ENCODE measurements at places on chromosomes 7 and 10.

DNA sequence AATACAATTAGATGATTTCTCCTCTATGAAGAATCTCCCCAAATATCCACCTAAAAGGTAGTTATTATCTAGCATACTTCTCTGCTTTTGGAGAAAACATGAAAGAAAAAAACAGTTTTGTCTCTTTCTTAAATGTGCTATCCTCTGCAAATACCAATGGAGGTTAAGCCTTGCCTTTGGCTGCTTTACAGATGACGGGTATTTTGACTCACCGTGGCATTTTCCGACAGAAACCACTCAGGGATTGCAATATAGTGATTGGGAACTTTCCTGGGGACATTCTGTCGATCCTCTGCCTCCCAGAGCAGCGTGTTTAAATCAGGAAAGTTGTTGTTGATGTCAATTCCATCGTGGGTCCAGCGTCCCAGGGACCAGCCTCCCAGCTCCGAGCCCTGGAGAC, 100.6 kb downstream of the GPR26 start:
- DNase-seq = no peak

- DNase-seq = no peak
These were observed 10.0 kb upstream of the PCGF5 start for GRCh38 chr10:91210435-91210834.

- DNase-seq = no peak
These were observed 117.9 kb downstream of the NPY start for GRCh38 chr7:24401628-24402593.

DNA sequence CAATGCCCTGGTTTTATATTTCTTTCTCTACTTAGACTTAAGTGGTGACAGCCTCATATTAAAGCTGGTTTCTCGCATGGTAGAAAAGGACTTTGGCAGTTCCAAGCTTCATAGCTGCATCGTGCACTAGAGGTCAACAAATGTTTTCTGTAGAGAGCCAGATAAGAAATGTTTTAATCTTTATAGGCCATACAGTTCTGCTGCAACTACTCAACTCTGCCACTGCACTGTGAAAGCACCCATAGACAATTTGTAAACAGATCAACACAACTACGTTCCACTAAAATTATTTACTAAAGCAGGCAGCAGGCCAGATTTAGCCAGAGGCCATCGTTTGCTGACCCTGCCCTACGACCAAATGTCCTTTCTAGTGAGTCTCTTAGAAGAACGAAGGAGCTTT, 36.7 kb downstream of the CSGALNACT2 start:
- DNase-seq = no peak

- no peak for DNase-seq
These were observed 243.2 kb downstream of the CDK14 start for GRCh38 chr7:90839316-90839715.

GRCh38 chr7:64874114-64874513, 29.0 kb upstream of the ZNF273 start:
- no peak for DNase-seq

- DNase-seq = peak; percentile 16
These were observed 2.1 kb downstream of the ADD3 start for GRCh38 chr10:110009736-110010475.

DNA sequence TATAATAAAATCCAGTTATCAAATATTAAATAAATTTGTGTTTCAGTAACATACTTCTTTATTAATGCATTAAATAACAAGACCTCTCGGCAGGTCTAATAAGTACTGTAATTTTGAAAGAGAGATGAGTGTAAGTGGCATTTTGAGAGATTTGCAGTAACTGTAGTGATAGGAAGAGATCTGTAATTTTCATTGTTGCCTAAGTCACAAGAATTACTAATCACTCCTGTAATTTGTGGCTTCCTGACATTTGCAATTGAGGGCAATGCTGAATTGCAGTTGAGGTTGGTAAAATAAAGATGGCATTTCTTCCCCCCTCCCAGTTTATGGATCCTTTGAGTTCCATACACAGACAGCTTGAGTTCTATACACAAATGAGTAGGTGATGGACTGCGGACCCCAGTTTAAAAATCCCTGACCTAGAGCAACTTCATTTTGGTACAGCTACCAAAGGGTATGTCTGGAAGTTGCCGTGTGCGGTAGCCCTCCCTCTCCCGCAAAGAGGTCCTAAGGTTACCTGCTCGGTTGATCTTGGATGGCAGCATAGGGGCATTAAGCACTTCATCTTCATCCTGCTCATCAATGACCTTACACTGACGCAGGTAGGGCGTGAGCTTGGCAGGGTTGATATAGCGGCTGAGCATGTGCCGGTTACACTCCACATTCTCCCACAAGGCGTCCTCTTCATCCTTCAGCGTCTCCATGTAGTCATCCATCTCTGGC, 96.4 kb downstream of the CARD11 start:
- DNase-seq = no peak

DNA sequence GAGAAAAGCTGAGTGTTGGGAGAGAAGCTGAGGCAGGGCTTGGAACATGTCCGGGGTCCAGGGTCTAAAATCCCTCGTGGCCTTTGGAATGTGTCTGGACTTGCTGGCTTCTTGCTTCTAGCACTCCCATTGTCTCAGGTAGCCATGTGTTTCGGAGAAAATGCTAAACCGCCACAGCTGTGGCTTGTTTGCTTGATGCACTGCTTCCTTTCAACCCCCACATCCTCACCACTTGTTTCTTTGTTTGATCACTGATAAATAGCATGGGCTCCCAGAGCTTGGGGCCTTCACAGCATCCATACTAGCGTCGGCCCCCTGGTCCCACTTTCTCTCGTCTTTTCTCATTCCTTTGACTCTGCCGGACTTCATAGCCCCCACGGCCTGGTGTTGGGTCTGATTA, 102.7 kb downstream of the ANKRD26 start:
- no peak for DNase-seq

DNA sequence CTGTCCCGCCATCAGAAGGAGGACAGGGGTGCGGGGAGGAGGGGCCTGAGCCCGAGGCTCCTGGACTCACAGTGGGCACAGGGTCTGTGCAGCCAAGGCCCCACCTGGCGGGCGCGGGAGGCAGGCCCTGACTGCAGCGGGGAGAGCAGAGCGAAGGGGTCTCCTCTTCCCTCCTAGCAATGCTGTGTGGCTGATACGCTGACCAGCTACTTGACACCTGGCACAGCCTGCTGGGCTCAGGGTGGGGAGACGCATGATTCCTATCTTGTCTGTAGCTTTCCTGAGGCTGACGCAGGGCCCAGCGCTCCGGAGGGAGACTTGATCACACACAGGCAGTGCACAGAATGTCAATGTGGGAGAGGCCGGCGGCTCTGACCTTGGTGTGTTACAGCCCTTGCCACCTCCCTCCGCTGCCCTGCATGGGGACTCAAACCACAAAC, 174.9 kb downstream of the ELFN1 start:
- no peak for DNase-seq

- no peak for DNase-seq
These were observed 730.6 kb upstream of the VSTM2A start for GRCh38 chr7:53811555-53812079.

DNA sequence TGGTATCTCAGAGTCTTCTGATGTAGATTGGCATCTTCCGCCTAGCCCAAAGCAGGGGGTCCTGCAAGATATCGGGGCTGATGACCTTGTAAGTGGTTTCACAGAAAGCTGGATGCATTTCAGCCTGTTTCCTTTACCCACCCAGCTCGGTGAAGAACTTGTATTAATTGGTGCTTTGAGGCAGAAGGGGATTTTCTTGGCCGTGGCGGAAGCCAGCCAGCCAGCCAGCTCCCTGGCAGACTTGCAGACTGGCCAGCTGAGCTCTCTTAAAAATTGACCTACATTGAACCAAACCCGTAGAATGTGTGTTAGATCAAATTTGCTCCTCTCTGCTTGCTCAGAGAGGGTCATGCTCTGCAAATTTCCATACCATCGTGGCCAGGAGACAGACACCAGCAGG, 218.4 kb downstream of the ADAM12 start:
- DNase-seq = no peak

DNA sequence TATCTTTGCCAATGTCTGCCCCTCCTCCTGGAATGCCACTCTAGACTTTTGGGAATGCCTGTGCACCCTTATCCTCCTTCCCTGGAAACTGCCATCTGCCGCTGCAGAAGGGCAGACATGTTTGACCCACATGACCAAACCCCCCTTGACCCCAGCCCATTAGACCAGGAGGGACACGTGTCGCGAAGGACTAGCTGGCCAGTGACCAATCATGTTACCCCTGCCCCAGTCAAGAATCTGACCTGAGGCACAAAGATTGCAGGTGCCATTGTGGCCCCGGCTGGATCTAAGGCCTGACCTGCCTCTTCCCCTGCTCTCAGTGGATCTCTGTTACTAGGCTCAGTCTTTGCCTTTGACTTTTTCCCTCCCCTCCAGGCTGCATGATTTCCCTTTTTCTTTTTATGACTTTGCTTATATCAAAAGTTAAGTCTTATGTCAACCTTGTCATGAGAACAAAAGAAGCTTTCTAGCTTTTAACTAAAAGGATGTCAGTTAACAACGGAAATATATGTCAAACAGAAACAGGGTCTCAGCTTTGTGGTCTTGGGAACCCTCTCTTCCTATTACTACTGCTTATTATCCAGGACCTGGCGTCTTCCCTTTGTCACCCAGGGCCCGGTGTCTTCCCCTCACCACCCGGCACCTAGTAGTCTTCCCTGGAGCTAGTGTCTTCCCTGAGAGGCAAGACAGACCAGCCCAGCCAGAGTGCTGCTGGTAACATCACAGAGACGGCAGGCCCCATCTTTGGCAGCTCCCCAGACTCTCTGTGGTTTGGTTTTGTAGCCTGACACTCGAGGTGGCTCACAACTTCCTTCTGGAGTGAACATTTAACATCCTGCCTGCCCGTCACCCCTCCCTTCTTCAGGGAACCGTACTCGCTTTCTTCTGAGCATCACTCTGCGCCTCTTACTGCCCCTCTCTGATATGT, 24.4 kb upstream of the PPIF start:
- peak; percentile 68 for DNase-seq

DNA sequence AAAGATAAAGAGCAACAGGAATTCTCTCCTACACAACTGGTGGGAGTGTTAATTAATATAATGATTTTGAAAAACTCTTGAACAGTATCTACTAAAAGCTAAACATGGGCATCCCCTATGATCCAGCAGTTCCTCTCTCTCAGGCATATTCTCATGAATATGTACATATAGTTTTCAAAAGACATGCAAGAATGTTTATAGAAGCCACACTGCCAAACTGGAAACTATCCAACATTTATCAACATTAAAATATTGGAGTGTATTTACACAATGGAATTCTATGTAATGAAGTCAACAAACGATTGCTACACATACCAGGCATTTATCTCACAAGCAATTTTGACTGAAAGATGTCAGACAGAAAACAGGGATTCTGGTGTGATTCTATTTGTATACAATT, 404.5 kb upstream of the ANKRD30A start:
- DNase-seq = no peak

- no peak for DNase-seq
These were observed 88.7 kb downstream of the ARID5B start for GRCh38 chr10:61989995-61990760.

- DNase-seq = no peak
These were observed 29.2 kb downstream of the TFAM start for GRCh38 chr10:58414270-58415041.

DNA sequence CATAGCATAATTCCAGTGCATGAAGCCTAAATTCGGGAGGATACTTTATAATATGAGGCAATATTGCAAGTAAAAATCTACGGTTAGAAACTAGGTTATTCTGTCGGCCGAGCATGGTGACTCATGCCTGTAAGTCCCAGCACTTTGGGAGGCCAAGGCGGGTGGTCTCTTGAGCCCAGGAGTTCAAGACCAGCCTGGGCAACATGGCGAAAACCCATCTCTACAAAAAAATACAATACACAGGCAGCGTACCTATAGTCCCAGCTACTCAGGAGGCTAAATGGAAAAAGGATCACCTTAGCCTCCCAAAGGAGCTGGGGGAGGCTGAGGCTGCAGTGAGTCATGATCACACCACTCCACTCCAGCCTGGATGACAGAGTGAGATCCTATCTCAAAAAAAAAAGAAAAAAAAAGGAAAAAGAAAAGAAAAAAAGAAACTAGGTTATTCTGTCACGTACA, 14.2 kb downstream of the SKAP2 start:
- no peak for DNase-seq

GRCh38 chr10:94286901-94287300, 75.8 kb downstream of the NOC3L start:
- DNase-seq = no peak

GRCh38 chr10:18684953-18685352, 25.7 kb downstream of the ARL5B start:
- DNase-seq = no peak

DNA sequence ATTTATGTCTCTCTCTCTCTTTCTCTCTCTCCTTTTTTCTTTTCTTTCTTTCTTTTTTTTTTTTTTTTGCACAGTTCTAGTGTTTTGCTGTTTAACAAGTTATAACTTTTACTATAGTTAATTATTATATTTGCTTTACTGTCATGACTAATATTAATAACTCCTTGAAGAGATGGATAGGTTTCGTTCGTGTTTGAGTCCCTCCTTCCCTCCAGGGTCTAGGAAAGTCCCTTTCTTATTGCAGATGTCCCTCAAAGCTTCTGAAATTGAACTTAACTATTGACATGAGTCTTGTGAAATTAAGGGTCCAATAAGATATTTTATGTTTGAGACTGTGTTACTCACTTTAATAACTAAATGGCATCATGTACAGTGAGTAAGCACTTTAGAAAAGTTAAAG, 131.4 kb downstream of the PLXDC2 start:
- DNase-seq = no peak

GRCh38 chr10:68861253-68861652, 33.9 kb downstream of the STOX1 start:
- DNase-seq = no peak

DNA sequence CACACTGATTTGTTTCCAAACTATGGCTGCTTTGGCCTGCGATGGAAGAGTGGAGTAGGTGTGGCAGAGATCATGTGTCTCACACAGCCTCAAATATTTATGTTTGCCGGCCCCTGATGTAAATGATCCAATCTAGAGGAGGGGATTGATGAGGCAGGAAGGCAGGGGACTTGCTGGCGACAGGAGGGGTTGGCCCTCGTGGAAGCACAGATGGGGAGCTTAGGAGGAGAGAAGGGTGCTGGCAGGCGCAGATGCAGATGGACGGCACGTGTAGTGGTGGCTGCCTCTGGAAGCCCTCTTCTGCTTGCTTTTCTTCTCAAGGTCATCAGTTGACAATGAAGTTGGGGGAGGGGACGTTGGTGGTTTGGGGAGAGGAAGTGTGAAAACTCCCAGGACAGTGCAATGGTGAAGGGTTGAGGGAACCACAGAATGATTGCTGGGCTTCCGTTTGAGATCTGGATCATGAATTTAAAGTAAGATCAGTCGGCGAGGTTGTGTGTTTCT, 15.4 kb downstream of the COL13A1 start:
- DNase-seq = no peak

DNA sequence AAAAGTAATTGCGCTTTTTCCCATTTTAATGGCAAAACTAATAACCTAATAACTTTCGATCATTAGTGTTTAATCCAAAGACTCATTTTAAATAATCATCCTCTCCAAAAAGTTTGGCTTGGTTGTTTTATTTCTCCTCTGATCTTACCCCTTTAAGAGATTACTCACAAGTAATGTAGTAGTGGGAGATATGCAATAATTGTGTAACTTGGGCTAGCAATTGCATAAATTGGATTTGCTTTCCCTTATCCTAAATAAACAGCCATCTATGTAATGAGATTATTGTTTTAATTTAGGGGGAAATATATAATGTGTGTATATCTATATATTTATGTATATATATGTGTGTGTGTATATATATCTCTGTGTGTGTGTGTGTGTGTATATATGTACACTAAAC, 82.5 kb downstream of the RNLS start:
- DNase-seq = no peak

GRCh38 chr10:88070080-88070880, 206.9 kb downstream of the PTEN start:
- DNase-seq = no peak
